ENCODE measurements at places on chromosomes 16 and 17.

DNA sequence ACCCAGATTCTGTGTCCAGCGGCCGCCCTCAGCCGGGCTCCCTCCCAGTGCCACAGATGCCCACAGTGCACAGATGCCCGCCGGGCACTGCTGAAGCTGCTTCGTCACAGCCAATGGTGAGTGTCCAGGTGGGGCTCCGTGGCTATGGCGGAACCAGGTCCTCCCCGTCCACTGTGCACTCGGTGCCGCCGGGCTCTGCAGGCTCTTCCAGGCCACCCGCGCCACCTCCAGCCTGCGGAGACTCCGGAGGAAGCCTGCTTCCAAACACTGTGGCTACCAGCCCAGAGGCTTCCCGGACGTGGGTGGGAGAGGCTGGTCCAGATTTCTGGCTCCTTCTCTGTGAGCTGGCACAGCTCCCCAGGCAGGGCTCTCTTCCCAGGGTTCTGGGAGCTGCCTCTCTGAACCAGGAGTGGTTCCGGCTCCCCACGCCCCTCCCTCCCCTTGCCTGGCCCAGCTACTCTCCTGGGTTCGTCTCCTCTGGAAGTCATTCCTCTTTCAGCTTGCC, 2.8 kb upstream of the PYCR1 start:
- DNase-seq = no peak

- peak; percentile 10 for DNase-seq
Observed at GRCh38 chr16:71956486-71956885, 43.7 kb downstream of the PKD1L3 start.

- peak; percentile 33 for DNase-seq
Observed at GRCh38 chr17:30378241-30378824, 394 bp upstream of the CPD start.

DNA sequence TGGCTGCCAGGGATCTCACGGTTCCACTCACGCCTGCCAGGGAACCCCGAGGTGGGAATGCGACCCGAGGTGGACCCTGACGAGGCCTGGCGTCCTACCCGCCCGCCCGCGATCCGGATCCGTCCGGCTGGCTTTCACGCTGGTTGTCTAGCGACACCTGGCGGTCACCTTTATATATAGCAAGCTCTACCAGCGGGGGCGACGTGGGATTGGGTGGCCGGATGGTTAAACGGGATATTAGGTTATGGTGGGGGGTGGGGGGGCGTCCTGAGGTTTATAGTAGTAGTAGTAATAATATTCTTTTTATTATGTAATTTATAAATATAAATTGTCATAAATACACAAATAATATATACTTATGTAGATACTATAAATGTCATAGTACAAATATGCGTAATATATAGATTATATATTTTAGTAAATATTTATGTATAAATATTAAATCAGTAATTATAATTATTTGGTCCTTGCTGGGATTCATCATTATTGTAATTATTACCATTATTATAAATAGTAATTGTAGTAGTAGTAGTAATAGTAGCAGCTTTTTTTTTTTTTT, 136.9 kb downstream of the KCNJ12 start:
- DNase-seq = peak; percentile 69

GRCh38 chr17:4527566-4528125, 27.5 kb downstream of the MYBBP1A start:
- no peak for DNase-seq

GRCh38 chr16:5852151-5852550, 754.6 kb upstream of the EEF2KMT start:
- no peak for DNase-seq

- no peak for DNase-seq
Observed at GRCh38 chr16:51682905-51683304, 531.8 kb upstream of the SALL1 start.

Measured in fibroblast of skin of right biceps (primary cell).